Coronary artery (tissue), 2 donors: ENCODE measurements at places on chromosomes 12 and 14.

DNA sequence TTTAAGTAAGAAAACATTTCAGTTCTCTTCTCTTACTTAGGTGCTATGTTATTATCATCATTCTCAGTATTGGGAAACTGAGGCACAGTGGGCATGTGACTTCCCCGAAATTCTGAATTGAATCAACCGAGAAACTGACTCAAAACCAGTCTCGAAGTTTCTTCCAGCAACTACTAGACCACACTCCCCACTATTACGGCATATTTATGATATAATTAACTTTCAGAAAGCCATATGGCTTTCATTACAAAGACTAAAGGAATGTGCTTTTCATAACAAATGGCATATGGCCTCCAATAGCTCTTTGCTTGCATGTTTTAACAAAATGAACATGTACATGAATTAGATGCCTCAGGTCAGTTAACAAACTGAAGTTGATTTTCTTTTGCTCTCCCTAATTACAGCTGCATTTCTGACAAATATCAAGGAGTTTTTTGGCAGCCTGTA is 182.9 kb upstream of the SLC38A2 start:
- DNase-seq, result no peak

DNA sequence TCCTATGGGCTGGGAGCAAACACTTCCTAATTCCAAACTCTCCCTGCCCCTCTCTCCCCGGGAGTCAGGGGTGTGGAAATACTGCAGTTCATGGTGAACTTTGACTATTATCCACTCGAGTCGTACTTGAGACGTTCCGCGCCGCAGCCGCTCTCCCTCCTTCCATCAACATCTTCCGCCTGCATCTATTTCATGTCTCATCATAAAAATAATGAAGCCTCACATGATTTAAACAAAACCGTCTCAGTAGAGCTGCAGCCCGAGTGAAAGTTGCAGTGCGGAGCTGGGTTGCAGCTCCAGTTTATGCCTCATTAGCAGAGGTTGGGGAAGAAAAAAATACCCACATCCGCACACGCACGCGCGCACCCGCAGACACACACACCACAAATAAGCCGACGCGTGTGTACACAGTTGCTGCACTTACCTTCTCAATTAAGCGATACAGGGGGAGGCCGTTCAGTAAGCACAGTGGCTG is 283 bp downstream of the LMO3 start:
- DNase-seq, result no peak

GRCh38 chr12:122584177-122584863 is 57.3 kb downstream of the KNTC1 start:
- no peak for DNase-seq

DNA sequence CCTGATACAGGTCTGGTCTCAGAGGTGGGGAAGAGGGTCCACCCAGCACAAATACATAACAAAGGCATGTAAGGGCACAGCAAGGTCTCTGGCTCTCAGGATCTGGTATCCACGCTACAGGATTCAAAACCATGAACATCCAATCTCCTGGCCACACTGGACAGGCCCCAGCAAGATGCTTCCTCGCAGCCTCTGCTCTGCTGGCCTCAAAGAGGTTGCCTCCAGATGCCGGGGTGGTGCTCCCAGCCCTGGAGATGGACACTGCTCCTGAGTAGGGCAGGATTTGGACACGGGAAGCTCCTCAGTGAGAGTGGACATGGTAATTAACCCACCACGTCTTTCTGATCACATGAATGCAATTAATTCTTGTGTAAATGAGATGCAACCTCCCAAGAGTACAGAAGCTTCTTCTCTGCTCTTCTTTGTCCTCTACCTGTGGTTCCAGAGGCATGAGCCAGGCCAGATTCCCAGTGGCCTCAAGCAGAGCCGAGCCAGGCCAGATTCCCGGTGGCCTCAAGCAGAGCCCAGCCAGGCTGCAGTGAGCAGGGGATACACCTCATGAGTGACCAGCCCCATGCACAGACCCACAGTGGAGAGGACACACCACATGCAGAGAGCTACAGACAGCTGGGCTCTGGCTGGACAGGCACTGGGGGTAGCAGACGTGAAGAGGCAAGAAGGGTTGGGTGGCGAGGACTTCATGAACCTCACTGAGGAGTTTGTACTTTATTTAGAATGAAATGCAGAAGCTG is 186.4 kb downstream of the PIWIL1 start:
- DNase-seq, result no peak

DNA sequence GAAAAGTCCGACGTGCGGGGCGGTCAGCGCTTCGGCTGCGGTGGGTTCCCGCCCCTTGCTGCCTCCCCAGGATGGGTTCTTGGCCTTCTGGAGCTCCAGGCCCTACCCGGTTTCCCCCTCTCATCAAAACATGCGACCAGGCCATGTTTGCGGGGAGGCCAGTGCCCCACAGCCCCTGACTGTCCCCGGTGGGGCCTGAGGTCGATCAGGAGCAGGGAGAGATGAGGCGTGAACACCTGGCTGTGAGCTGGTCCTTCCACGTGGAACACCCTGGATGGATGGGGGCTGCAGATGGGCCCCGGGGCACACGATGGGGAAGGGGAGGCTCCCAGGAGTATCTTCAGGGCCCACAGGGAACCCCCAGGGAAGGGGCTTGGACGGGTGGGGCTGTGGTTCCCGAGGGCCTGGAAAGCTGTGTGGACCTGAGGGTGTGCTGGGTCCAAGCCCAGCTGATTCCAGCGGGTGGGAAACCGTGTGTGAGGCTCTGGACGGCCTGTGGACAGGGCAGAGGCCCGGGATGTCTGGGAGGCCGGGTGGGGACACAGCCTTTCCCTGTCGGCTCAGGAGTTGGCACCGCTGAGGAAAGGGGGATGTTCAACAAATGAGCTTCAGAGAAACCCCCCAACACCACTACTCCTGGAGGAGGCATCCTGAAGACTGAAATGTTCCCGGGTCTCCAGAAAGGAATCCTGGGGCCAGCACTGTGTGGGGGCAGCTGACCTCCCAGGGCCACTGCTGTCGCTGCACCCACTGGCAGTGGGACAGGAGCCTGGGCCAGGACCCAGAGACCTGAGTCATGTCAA is 187.0 kb upstream of the C14orf180 start:
- DNase-seq, result peak; percentile 66

- DNase-seq, result no peak
Measured at GRCh38 chr12:94171595-94171930, 23.2 kb downstream of the PLXNC1 start.

DNA sequence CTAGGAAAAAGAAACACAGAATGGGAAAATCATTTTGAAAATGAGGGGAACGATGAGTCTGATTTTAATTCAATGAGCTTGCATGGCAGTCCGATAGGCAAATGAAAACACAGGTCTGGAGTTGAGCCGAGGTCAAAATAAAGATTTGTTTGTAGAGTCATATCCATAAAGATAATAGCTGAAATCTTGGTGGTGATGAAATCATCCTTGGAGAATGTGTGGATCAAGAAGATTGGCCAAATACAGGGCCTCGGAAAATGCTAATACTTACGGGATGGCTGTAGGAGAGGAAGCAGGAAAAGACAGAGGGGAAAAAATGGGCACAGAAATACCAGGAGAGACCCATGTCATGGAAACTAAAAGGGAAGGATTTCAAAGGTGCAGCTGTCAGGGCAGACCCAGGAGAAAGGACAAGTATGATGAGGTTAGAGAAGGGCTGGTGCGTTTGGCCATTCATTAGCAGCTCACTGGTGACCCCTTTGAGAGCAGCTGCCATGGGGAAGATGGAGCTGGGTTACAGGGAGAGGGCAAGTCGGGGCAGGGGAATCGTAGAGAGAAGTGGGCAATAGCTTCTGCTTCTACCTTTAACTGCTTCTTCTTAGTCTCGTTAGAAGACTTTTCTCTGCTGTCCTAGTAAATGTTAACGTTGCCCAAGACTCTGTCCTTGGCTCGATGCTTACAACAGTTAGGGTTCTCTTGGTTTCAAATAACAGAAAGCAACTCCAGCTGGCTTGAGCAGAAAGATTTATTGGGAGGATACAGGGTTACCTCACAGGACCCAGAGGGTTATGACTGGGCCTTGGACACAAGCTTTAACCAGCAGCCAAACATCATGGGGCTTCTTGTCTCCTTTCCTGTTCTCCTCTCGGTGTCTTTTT is 161.8 kb downstream of the EFCAB11 start:
- DNase-seq, result no peak

DNA sequence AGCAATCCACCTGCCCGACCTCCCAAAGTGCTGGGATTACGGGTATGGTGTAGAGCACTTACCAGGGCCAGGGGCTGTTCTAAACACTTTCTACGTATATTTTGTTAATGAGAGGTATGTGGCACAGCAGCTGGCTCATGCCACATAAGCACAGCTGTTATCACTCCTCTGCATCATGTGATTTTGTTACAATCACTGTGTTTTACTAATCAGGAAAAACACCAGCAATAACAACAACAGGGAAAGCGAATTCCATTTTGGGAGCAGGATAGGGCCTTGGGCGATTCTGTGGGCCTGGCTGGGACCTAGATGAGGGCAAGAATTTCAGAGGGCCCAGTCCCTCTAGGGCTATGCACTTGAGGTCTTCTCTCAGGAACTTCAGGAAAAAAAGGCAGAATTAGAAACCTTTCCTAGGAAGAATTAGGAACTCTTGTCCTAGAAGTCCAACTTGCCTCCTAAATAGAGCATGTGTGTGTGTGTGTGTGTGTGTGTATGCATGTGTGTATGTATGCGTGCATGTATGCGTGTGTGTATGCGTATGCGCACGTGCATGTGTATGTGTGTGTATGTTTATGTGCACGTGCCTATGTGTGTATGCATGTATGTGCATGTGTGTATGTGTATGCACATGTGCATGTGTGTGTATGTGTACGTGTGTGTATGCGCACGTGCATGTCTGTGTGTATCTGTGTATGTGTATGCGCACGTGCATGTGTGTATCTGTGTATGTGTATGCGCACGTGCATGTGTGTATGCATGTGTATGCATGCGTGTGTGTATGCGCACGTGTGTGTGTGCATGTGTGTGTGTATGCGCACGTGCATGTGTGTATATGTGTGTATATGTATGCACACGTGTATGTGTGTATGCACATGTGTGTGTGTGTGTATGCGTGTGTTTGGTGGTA is 41.8 kb upstream of the CORO1C start:
- no peak for DNase-seq

GRCh38 chr12:121858662-121859572 is at the start of gene HPD:
Gene HPD, minus strand, starts transcription at chr12:121858859. Its CDS starts 36 bp downstream, at chr12:121858823.
- peak; percentile 90 for DNase-seq

GRCh38 chr12:70876952-70877351 is 43.6 kb downstream of the PTPRR start:
- no peak for DNase-seq

DNA sequence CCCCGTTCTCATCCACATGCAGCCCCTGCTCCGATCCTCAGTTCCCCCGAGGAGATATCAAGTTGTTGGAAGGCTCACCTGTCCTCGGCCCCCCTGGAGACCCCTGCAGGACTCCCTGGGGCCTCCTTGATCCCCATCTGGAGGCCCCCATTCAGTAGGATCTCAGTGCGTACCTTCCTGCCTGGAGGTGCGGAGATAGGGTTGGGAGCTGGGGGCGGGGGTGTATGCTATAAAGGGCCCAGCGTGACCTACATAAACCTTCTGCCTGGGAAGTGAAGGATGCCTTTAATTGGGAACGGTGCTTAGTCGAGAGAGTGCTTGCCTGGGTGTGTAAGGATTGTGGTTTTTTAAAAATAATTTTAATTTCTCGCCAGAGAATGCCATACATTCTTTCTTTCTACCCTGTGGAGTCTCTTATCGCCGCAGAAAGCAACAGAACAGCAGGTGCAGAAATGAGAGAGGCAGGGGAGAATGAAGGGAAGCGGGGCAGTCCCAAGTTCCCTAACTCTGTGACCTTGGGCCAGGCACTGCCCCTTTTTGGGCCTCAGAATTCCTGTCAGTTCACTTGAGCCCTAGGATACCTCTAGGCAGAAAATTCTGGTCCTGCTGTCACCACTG is 153.7 kb downstream of the TSPAN9 start:
- no peak for DNase-seq
